Hematopoietic multipotent progenitor cell treated with erythropoietin and hydrocortisone succinate and interleukin-3 and kit ligand, for 4 days (in vitro differentiated cells): ENCODE measurements at places on chromosomes 6 and 20.

DNA sequence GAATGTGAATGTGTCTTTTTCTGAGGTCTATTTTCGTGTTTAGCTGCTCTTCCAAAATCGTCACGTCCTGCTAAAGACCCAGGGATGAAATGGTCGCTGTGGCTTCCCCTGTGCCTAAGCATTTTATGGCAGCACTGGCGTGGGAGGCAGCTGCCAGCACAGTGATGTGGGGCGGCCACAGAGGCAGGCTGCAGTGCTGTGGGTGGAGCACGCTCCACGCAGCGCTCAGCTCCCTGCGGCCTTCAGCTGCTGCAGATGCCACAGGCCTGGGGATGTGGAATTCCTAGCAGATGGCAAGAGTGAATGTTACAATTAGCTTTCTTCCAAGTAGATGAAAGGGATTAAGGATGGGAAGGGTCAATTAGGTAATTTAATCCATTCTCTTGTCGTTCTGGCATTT is 242.6 kb downstream of the SMOC2 start:
- DNase-seq, result no peak

DNA sequence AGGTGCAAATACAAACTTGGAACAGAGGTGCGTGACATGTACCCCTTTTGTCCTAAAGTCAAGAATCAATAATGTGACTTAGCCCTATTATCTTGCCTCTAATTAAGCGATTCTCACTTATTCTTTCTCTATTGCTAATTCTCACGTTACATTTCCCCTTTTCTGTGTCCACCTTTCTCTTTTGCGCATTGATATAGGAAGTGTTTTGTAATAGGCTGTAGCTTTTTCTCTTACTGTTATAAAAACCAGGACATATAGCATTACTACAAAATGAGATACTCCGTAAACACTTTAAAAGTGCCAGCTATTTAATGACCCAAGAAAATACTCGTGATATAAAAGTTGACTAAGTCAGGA is 669 bp upstream of the TMEM30A start:
- DNase-seq, result peak; percentile 61

DNA sequence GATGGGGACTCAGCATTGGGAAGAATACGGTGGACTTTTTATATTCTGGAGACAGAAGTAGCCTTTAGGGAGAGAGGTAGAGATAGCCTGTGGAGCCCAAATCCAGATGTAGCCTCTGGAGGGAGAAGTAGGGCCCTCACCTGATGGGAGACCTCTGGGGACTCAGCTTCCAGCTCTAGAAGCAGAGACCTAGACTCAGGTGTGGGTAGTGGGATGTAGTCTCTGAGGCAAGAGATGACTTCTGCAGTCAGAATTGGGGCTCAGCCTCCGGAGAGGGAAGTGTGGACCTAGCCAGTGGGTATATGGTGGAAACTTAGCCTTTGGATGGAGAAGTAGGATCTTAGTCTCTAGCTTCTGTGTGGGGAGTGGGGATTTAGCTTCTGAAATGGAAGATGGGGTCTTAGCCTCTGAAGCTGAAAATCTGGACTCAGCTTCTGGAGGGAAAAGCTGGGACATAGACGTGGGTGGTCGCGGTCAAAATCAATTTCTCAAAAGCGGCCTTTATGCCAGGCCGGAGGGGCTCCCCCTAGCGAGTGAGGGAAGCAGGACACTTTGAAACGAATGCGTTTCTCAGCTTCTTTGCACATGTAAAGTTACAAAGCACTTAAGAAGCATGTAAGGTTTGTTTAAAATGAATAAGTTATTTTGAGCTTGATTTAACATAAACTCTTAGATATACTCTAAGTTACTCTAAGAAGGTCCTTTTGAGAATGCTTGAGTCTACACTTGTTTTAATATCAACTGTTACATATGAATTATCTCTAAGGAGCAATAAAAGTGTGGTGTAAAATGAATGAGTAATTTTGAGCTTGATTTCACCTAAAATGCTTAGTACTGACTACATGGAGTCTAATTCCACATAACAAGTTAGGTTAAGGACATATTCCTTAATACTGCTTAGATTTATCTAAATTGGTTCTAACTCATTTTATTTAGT is 12.9 kb upstream of the ZNF343 start:
- DNase-seq, result peak; percentile 73

GRCh38 chr20:42703744-42704143 is 486.0 kb downstream of the PTPRT start:
- DNase-seq, result no peak

DNA sequence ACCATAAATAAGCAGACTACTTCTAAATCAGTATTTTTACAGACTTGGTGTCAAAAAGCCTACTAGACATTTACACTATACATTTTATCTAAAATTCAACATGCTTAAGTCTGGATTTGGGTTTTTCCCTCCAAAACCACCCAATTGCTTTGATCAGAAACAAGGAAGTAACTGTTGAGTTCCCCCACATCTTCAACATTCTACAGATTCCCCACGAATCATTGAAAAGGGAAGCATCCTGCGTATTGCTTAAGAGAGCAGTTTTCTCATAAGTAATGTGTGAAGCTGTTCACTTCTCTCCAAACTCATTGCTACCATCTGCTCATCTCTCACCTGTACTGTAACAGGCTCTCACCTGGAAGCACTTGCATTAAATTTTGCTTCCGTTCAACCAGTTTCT is 36.4 kb upstream of the RNF144B start:
- DNase-seq, result peak; percentile 57

DNA sequence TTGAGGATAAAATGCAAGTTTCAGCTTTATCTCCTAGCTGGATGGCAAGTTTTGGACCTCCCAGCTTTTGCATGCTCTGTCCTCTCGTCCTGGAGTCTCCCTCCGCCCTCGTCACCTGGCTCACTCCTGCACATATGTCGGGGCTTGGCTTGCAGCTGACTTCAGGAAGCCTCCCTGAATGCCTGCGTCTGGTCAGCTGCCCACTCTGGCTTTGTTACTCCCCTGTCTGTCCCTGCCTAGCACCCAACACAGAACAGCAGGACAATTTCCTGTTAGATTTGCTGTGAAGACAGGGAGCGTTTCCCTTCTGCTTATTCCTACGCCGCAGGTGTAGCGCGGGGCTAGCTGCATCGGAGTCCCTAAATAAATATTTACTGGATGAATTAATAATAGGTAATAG is 5.4 kb downstream of the JPH2 start:
- DNase-seq, result no peak

GRCh38 chr6:9646342-9647070 is 768.4 kb downstream of the TFAP2A start:
- DNase-seq, result peak; percentile 21

DNA sequence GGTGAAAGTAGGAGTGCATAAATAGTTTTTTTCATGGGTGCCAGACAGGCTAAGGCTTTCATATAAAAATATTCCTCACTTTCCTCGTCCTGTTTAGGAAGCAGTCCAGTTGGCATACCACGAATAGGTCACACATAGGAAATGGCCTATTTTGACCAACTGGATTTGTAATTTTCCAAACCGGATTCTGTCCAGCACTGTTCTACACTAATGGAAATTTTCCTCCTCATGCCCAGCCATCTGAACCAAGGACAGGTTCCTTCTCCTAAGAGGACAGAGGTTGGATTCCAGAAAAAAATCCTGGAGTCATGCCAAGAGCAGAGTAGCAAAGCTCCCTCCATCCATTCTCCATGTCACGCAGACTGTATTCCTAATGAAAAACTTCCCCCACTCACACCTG is 43.1 kb downstream of the PANK2 start:
- no peak for DNase-seq

DNA sequence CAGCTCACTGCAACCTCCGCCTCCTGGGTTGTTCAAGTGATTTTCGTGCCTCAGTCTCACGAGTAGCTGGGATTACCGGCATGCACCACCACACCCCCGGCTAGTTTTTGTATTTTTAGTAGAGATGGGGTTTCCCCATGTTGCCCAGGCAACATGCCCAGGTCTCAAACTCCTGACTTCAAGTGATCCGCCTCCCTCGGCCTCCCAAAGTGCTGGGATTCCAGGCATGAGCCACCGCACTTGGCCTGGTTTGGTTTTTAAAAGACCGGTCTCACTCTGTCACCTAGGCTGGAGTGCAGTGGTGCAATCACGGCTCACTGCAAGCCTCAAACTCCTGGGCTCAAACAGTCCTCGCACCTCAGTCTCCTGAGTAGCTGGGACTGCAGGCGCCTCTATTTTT is 40.1 kb downstream of the VSTM2L start:
- no peak for DNase-seq

DNA sequence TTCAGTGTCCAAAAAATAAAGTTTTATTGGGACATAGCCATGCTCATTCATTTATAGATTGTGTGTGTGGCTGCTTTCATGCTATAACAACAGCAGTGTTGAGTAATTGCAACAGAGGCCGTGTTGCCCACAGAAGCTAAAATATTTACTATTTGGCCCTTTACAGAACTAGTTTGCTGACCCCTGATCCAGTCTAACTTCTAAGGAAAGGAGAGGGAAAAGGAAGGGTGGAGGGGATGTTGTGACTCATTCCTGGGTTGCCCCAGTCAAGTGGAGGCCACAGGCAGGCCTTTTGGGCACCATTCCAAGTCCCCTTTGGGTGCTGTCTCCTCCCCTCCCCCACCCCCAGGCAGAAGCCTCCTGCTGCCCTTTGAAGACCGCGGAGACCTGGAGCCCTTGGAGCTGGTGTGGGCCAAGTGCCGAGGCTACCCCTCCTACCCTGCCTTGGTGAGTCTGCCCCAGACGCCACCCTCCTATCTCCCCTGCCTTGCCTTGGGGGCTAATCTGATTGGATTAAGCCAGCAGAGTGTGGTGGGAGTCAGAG is 28.4 kb downstream of the BRPF3 start:
- peak; percentile 56 for DNase-seq

GRCh38 chr6:107936162-107936909 is 21.7 kb downstream of the SEC63 start:
- DNase-seq, result peak; percentile 15

GRCh38 chr6:75893058-75893775 is 144.2 kb downstream of the MYO6 start:
- peak; percentile 82 for DNase-seq

- DNase-seq, result peak; percentile 86
These were observed 175.2 kb downstream of the ZMYND8 start for GRCh38 chr20:47181056-47181862.

DNA sequence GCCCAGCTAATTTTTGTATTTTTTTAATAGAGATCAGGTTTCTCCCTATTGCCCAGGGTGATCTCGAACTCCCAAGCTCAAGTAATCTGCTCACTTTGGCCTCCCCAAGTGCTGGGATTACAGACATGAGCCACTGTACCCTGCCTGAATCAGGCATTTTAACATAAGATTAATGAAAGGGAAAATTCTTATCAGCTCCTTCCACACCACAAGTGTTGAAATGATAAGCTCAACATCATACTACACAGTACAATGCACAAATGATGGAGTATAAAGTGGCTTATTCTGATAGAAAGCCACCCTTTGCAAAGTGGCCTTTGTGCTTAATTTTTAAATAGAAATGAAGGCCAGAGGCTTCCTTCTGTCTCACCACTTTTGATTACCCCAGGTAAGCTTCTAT is 71.3 kb upstream of the MCHR2 start:
- DNase-seq, result peak; percentile 15

DNA sequence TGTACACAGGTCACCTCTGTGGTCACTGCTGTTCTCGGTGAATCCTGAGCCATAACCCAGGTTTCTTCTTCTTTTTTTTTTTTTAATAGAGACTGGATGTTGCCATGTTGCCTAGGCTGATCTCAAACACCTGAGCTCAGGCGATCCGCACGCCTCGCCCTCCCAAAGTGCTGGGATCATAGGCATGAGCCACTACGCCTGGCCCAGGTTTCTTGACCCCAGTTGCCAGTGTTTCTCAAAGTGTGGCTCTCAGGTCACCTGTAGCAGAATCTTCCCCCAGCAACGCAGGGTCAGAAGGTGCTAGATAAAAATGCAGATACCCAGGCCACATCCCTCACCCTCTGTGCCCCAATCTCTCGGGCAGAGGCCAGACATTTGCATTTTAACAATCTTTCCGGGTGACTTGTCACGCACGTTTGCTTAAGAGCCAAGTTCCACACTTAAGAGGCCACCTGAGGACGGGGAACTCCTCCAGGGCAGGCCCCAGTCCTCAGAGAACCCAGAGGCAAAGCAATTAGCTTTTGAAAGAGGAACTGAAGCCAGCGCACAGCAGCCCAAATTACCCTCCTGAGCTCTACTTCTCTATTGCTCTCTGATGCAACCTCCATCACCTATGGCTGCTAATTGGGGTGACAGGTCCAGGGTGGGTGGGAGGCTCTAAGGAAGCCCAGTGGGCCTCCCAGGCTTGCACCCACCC is 81.8 kb downstream of the NFATC2 start:
- peak; percentile 29 for DNase-seq

DNA sequence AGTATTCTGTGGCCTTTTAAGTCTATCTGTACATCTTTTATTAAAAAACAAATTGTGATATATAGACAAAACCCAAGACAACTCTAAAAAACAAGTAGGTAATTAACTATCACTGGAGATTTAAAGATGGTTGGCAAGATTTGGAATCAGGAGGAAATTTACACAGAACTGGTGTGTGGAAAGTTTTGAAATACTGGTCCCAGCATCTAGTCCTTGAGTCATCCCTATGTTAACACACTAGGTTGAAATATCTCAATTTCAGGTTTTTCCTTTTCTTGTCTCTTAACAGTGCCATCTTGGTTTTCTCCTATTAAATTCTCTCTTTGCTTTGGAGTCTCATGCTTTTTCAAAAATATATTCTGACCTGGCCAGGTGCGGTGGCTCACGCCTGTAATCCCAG is 27.5 kb downstream of the SASH1 start:
- no peak for DNase-seq

GRCh38 chr6:38378801-38379200 is 260.9 kb downstream of the BTBD9 start:
- no peak for DNase-seq

DNA sequence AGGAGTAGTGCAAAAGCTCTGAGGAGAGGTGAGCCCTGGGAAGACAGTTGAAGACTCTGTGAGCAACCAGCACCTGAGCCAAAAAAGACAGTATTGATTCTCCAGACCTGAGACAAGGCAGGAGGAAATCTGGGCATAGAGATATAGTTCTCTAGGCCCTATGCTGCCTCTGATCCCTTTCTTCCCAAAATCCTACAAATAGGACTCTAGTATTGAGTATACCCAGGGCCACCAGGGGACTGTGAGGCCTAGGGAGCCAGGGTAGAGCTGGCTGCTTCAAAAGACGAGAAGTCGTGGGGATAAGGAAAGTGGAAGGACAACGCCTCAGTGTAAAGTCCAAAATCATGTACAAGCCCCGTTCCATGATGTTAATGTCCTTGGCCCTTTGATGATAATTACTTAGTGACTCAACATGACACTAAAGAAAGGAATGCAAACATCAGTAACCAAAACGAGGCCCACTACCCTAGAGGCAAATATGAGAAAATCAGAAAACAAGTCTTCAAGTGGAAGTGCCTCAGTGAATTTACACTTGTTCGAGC is 197.3 kb upstream of the PROKR2 start:
- DNase-seq, result no peak
